ENCODE measurements at places on chromosomes 4 and X.

DNA sequence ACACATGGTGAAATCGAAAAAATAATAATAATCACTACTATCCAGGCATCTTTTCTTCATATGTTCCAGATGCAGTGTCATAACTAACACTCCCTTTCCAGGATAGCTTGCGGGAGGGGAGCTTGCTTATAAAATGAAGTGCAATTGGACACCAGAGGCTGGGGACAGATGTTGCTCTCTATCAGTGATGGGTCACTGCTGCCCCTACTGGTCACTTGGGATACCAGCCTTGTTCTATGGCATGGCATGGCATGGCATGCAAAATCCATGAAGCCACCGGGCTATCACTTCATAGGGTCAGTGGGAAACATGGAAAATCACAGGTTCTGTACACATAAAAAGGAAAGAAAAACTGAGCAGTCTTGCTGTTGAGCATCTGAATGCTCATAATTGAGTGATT, 168.1 kb downstream of the GLRA2 start:
- no peak for DNase-seq
- no peak overlapping the region for H3K4me3 ChIP-seq

GRCh38 chr4:1369479-1370079, 22.6 kb downstream of the UVSSA start:
- H3K36me3 ChIP-seq = no peaks in the 10 kb centered on the region
- no peak for DNase-seq
- H3K4me1 ChIP-seq = peaks cover 8% of the 10 kb centered on the region
- H3K4me3 ChIP-seq = no peak overlapping the region

DNA sequence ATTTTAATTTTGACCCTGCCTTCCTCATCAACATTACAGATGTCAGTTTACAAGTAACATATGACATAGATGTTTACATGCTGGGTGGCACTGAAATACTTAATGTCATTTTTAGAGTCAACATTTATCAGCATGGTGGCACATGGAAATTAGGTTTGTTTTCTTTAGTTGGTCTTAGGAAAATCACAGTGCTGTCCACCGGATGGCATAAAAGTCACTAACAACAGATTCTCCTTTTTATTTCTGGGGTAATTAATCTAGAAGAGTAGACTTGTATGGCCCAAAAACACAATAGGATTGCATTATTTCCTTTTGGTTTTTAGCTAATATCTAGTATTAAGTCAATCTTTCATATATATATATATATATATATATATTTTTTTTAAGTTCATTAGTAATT, 88.6 kb upstream of the HHIP start:
- H3K27ac ChIP-seq = no peak overlapping the region
- no peak overlapping the region for H3K4me3 ChIP-seq
- no peak for DNase-seq
- H3K27me3 ChIP-seq = no peaks in the 10 kb centered on the region
- H3K36me3 ChIP-seq = no peaks in the 10 kb centered on the region

DNA sequence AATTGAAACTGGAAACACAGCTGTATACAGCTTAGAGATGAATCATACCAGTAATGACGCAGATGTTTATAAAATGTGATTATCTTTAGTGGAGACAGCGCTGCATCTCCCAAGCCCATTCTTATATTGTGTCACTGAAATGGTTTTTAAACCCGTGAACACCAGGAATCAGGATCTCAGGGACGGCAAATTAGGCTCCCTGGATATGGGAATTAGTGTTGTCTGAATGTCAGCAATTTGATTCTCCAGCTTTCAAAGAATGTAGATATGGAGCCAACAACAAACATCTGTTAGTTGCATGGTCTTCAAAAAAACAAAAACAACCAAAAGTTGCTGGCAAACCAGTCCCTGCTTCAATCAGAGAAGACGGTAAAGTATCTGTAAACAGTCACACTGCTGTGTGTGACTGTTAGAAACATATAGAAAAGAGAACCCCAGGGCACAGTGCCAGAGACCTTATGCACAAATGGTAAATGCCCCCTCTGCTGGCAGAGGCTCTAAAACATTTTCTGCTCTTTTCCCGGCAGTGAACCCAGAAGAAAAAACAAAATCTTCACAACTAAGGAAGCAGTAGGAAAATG, 351.9 kb upstream of the FTHL17 start:
- H3K27ac ChIP-seq = no peak overlapping the region
- no peaks in the 10 kb centered on the region for H3K36me3 ChIP-seq
- no peaks in the 10 kb centered on the region for H3K27me3 ChIP-seq
- no peak for DNase-seq

DNA sequence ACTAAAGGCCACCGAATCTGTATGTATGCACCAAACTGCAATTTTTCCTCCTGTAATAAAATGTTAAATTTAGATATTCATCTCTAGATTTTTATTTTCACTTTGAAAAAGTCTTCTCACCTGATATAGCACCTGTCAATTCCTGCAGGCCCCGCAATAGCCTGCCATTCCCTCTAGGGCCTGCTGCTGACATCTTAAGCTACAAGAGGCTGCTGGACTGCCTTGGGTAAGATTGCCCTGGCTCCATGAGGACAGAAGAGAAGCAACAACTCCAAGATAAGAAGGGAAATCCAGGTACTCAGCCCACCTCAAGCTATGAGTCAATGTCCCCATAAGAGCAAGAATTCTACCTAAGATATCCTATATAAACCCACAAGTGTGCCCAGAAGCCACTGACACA, 230.2 kb upstream of the AGTR2 start:
- no peak overlapping the region for H3K4me3 ChIP-seq
- no peaks in the 10 kb centered on the region for H3K4me1 ChIP-seq
- H3K36me3 ChIP-seq = no peaks in the 10 kb centered on the region

DNA sequence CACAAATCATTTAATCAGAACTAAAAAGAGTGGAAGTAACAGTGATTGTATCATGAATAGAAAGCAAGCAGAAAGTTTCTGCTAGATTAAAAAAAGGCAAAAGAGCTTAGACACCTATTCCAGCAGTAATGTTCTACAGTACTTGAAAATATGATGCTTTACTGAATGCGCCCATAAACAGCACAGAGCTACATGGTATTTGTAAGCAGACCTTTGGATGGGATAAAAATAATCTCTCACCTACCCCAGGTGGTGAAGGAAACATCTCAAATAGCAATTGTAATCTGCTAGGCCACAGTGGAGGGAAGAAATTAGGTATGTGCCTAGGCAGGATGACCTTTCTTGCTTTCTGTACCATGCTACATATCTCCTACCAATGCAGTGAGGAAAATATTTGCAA, 280.9 kb upstream of the PRKX start:
- H3K4me1 ChIP-seq = no peaks in the 10 kb centered on the region
- no peak overlapping the region for H3K27ac ChIP-seq
- DNase-seq = no peak
- no peaks in the 10 kb centered on the region for H3K36me3 ChIP-seq

- no peak overlapping the region for H3K4me3 ChIP-seq
- no peak for DNase-seq
- no peaks in the 10 kb centered on the region for H3K27me3 ChIP-seq
- H3K27ac ChIP-seq = no peak overlapping the region
Measured at GRCh38 chr4:41541687-41542094, 3.7 kb downstream of the LIMCH1 start.

DNA sequence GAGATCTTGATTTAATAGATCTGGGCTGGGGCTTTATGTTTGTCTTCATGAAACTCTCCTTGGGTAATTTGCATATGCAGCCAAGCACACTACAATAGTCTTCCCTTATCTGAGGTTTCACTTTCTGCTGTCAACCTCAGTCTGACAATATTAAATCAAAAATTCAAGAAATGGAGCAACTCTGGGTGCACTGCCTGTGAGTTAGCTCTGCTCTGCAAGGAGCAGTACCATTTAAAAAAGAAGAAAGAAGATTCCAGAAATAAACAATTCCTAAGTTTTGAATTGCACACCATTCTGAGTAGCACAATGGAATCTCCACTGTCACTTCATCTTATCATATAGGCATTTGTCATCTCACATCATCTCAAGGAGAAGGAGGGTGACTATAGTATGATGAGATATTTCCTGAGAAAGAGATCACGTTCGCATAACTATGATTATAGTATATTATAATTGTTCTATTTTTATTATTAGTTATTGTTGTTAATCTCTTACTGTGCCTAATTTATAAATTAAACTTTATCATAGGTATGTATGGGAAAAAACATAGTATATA, 9.4 kb downstream of the FNIP2 start:
- no peak for DNase-seq
- no peaks in the 10 kb centered on the region for H3K36me3 ChIP-seq
- peaks cover 42% of the 10 kb centered on the region for H3K4me1 ChIP-seq
- no peaks in the 10 kb centered on the region for H3K27me3 ChIP-seq

DNA sequence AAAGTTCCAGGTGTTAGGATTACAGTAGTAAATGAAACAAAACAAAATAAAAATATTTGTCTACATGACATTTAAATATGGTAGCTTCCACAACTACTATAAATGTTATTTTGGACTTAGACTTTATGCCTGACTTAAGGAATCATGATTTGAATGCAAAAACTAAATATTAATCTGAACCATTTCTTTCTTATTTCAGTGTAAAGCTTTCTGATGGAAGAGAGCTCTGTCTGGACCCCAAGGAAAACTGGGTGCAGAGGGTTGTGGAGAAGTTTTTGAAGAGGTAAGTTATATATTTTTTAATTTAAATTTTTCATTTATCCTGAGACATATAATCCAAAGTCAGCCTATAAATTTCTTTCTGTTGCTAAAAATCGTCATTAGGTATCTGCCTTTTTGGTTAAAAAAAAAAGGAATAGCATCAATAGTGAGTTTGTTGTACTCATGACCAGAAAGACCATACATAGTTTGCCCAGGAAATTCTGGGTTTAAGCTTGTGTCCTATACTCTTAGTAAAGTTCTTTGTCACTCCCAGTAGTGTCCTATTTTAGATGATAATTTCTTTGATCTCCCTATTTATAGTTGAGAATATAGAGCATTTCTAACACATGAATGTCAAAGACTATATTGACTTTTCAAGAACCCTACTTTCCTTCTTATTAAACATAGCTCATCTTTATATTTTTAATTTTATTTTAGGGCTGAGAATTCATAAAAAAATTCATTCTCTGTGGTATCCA, 1.6 kb downstream of the CXCL8 start:
- no peak for DNase-seq
- no peaks in the 10 kb centered on the region for H3K4me1 ChIP-seq
- no peaks in the 10 kb centered on the region for H3K36me3 ChIP-seq
- H3K27ac ChIP-seq = no peak overlapping the region
- no peak overlapping the region for H3K4me3 ChIP-seq

- no peak overlapping the region for H3K27ac ChIP-seq
- H3K36me3 ChIP-seq = peaks cover 19% of the 10 kb centered on the region
- no peak for DNase-seq
- H3K27me3 ChIP-seq = peaks cover 17% of the 10 kb centered on the region
- peaks cover 11% of the 10 kb centered on the region for H3K4me1 ChIP-seq
Measured at GRCh38 chr4:186719925-186720694, 3.5 kb downstream of the FAT1 start.

GRCh38 chr4:54445866-54446265, 211.9 kb upstream of the KIT start:
- H3K27me3 ChIP-seq = no peaks in the 10 kb centered on the region
- H3K36me3 ChIP-seq = peaks cover 18% of the 10 kb centered on the region
- no peak overlapping the region for H3K27ac ChIP-seq
- no peak overlapping the region for H3K4me3 ChIP-seq
- no peaks in the 10 kb centered on the region for H3K4me1 ChIP-seq
- no peak for DNase-seq

- peaks cover 23% of the 10 kb centered on the region for H3K36me3 ChIP-seq
- DNase-seq = no peak
- H3K27me3 ChIP-seq = no peaks in the 10 kb centered on the region
- no peak overlapping the region for H3K27ac ChIP-seq
Measured at GRCh38 chr4:17583276-17583675, 6.3 kb downstream of the LAP3 start.

GRCh38 chr4:113078066-113078465, 28.6 kb downstream of the ANK2 start:
- H3K27me3 ChIP-seq = no peaks in the 10 kb centered on the region
- H3K4me3 ChIP-seq = no peak overlapping the region
- DNase-seq = no peak
- no peaks in the 10 kb centered on the region for H3K36me3 ChIP-seq
- no peaks in the 10 kb centered on the region for H3K4me1 ChIP-seq

- H3K36me3 ChIP-seq = no peaks in the 10 kb centered on the region
- H3K4me1 ChIP-seq = peaks cover 4% of the 10 kb centered on the region
- no peaks in the 10 kb centered on the region for H3K27me3 ChIP-seq
- H3K27ac ChIP-seq = no peak overlapping the region
Measured at GRCh38 chrX:150768132-150768485, 74.9 kb downstream of the MTMR1 start.

DNA sequence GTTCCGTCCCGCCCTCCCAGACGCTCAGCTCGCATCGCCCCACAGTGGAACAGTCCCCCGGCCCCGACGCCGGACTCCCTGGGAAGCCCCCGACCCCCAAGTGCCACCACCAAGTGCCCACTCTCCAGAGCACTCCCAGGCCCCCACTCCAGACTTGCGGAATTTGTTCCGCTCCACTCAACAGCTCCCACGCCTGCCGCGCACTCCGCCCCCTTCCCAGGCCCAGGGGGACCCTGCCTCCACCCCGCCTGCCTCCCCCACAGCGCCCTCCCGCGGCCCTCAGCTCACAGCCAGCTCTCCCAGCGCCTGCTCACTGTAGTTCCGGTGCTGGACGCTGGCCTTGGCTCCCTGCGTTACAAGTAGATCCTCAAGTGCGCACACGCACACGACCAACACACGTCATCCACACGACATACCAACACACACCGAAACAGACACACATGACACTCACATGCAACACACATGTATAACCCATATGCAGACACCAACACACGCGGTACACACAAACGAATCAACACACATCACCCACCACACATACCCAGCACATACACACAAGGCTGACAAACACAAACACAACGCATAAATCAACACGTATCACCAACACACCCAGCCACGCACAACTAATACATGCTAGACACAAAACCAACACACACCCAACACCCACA, 8.0 kb downstream of the MSX1 start:
- DNase-seq = no peak
- H3K27me3 ChIP-seq = peaks cover 42% of the 10 kb centered on the region
- H3K27ac ChIP-seq = no peak overlapping the region
- H3K4me1 ChIP-seq = peaks cover 28% of the 10 kb centered on the region
- no peaks in the 10 kb centered on the region for H3K36me3 ChIP-seq

GRCh38 chr4:27807207-27807606, 946.6 kb downstream of the STIM2 start:
- DNase-seq = no peak
- no peaks in the 10 kb centered on the region for H3K36me3 ChIP-seq
- H3K4me1 ChIP-seq = no peaks in the 10 kb centered on the region

DNA sequence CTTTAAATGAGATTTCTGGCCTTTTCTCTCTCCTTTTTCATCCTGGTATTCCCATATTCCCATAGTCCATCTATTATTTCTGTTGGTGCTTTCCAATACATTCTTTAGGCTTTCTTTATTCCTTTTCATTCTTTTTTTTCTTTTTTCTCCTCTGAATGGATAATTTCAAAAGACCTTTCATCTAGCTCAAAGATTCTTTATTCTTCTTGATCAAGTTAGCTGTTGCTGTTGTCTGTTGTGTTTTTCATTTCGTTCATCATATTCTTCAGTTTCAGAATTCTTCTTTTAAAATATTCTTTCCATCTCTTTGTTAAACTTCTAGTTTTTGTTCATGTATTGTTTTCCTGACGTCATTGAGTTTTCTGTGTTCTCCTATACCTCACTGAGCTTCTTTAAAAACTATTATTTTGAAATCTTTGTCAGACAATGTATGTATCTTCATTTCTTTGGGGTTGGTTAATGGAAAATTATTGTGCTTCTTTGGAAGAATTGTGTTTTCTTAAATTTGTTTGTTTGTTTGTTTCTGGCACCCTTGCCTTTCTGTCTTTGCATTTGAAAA, 30.2 kb downstream of the STK32B start:
- no peaks in the 10 kb centered on the region for H3K36me3 ChIP-seq
- H3K27me3 ChIP-seq = peaks cover 28% of the 10 kb centered on the region

- no peak for DNase-seq
- no peaks in the 10 kb centered on the region for H3K36me3 ChIP-seq
- H3K4me3 ChIP-seq = peak overlapping the region; percentile 87
- H3K4me1 ChIP-seq = peaks cover 40% of the 10 kb centered on the region
Measured at GRCh38 chr4:25915353-25915705, 1.3 kb downstream of the SMIM20 start.

Data from naive thymus-derived CD8-positive, alpha-beta T cell (primary cell).